GM23248 (cell line): ENCODE measurements at places on chromosomes 11 and 22. TPM values are rescaled to one million over a fixed set of nuclear protein-coding genes. Genes with fewer than 3 reads are reported as not detected.

DNA sequence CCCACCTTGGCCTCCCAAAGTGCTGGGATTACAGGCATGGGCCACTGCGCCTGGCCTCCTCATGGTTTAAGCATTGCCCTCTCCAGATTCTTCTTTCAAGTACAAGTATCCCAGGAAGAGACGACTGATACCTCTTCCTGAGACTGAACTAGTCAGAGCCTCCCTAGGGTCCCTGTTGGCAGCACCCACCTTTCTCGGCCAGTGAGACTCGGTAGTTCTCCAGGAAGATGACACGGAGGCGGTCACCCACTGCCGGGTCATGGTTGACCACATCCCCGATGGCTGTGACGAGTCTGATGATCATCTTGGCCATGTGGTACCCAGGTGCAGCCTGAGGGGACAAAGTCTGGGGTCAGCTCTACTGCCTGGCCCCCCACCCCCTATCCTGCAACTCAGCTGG, 7.2 kb upstream of the RASGRP2 start:
- no peak overlapping the region for H3K4me3 ChIP-seq
- H3K4me1 ChIP-seq: peaks cover 13% of the 10 kb centered on the region
- no peaks in the 10 kb centered on the region for H3K36me3 ChIP-seq
- H3K27me3 ChIP-seq: no peaks in the 10 kb centered on the region

- no peak for DNase-seq
- no peaks in the 10 kb centered on the region for H3K36me3 ChIP-seq
- no peak overlapping the region for H3K4me3 ChIP-seq
- no peak overlapping the region for H3K27ac ChIP-seq
- no peaks in the 10 kb centered on the region for H3K4me1 ChIP-seq
Observed at GRCh38 chr22:28917747-28918549, 34.6 kb downstream of the ZNRF3 start.

DNA sequence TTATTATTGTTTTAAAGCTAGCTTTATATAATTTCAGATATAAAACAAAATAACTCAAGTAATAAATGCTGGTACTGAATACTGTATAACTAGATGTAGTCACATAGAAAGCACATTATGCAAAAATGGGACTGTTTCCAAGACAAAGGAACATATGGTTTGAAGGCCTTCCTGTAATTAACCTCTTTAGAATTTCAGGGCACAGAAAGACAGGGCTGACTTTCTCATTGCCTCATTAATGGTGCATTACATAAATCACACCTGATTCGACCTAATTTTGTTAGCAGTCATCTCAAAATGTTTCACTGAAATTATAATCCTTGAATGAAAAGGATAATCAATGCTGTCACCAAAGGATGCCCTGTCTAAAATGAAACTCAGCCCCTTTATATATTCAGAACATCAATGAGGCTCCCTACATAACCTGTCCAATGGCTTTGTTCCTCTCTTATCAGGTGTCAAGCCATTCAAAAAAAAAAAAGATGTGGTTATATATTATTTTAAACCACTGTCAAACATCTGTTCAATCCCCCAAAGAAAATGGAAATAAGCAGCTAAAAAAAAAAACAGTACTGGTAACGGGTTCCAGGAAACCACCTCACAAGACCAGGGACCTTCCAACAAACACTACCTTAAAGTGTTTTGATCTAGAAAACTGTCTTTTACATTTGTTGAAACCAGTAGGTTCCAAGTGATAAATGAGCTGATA, 77.4 kb downstream of the FAM168A start:
- H3K36me3 ChIP-seq: no peaks in the 10 kb centered on the region
- H3K4me3 ChIP-seq: no peak overlapping the region
- no peak overlapping the region for H3K27ac ChIP-seq
- no peak for DNase-seq
- H3K27me3 ChIP-seq: no peaks in the 10 kb centered on the region
- H3K4me1 ChIP-seq: peaks cover 24% of the 10 kb centered on the region

GRCh38 chr11:94128291-94128745, 323 bp upstream of the PANX1 start:
- no peaks in the 10 kb centered on the region for H3K36me3 ChIP-seq
- no peaks in the 10 kb centered on the region for H3K27me3 ChIP-seq
- peak overlapping the region; percentile 96 for H3K27ac ChIP-seq
- peak overlapping the region; percentile 88 for H3K4me3 ChIP-seq
- peak; percentile 68 for DNase-seq

GRCh38 chr11:201966-202365, 5.2 kb downstream of the BET1L start:
- H3K4me1 ChIP-seq: peaks cover 14% of the 10 kb centered on the region
- no peak overlapping the region for H3K4me3 ChIP-seq
- no peaks in the 10 kb centered on the region for H3K27me3 ChIP-seq

- peak; percentile 95 for DNase-seq
- H3K27me3 ChIP-seq: no peaks in the 10 kb centered on the region
- no peaks in the 10 kb centered on the region for H3K36me3 ChIP-seq
- H3K27ac ChIP-seq: peak overlapping the region; percentile 71
- H3K4me3 ChIP-seq: no peak overlapping the region
- H3K4me1 ChIP-seq: peaks cover 18% of the 10 kb centered on the region
Observed at GRCh38 chr11:61887839-61888494, 3.4 kb downstream of the FADS3 start.

CHID1 gene
- 72.3 and 91.9 TPM in 2 replicates for total RNA-seq

GRCh38 chr11:100774132-100774531, 87.0 kb downstream of the ARHGAP42 start:
- H3K4me1 ChIP-seq: no peaks in the 10 kb centered on the region
- no peak for DNase-seq
- no peak overlapping the region for H3K4me3 ChIP-seq
- no peak overlapping the region for H3K27ac ChIP-seq
- no peaks in the 10 kb centered on the region for H3K36me3 ChIP-seq

GRCh38 chr22:36422287-36423014, 34.7 kb upstream of the MYH9 start:
- no peaks in the 10 kb centered on the region for H3K27me3 ChIP-seq
- DNase-seq: no peak
- no peak overlapping the region for H3K27ac ChIP-seq
- no peak overlapping the region for H3K4me3 ChIP-seq
- no peaks in the 10 kb centered on the region for H3K36me3 ChIP-seq

GRCh38 chr11:71281831-71282230, 29.5 kb upstream of the SHANK2 start:
- H3K4me3 ChIP-seq: no peak overlapping the region
- no peaks in the 10 kb centered on the region for H3K36me3 ChIP-seq
- no peak for DNase-seq
- no peak overlapping the region for H3K27ac ChIP-seq
